Activated naive CD4-positive, alpha-beta T cell treated with Interleukin-2 at 50 U/mL for 16 hours (primary cell): ENCODE measurements at places on chromosomes 16 and 17.
A peak's percentile ranks its signal among the peaks of the same experiment; 100 is the strongest.

DNA sequence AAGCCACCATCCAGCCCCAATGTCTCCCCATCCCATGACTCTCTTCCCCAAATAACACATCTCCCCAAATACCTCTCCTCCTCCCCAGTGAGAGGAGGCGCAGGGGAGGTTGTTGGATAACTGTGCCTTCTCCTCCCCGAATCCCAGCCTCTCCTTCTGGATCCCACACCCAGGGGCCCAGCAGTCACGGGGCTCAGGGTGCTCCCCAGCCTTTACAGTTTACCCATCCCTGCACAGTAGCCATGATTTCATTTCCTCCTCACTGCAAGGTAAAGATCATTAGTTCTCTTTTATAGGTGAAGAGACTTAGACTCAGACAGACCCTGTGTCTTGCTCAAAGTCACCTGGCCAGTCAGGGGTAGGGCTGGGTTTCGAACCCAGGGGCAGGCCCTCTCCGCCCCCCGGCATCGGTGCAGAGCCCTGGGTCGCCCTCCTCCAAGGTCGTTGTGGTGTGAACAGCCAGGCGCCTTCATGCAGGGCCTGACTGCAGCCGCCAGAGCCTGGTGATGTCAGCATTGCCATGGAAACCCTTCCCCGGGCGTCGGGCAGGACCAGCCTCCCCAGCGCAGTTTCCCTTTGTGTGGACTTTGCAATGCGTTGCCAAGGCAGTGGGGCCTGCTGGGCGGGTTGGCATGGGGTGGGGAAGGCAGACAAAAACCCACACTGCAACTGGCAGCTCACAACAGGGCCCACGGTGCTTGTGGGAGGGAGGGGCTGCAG lies 53.3 kb upstream of the TOB1 start:
- peak; percentile 81 for DNase-seq

- DNase-seq: peak; percentile 94
These were observed 8.3 kb downstream of the HS3ST3B1 start for GRCh38 chr17:14308965-14309879.

- DNase-seq: no peak
These were observed 18.0 kb upstream of the CEP20 start for GRCh38 chr16:15906439-15906838.

- DNase-seq: no peak
These were observed 186.6 kb downstream of the SALL1 start for GRCh38 chr16:50964491-50964890.

GRCh38 chr16:47142486-47142820 lies 1.3 kb downstream of the NETO2 start:
- DNase-seq: no peak

DNA sequence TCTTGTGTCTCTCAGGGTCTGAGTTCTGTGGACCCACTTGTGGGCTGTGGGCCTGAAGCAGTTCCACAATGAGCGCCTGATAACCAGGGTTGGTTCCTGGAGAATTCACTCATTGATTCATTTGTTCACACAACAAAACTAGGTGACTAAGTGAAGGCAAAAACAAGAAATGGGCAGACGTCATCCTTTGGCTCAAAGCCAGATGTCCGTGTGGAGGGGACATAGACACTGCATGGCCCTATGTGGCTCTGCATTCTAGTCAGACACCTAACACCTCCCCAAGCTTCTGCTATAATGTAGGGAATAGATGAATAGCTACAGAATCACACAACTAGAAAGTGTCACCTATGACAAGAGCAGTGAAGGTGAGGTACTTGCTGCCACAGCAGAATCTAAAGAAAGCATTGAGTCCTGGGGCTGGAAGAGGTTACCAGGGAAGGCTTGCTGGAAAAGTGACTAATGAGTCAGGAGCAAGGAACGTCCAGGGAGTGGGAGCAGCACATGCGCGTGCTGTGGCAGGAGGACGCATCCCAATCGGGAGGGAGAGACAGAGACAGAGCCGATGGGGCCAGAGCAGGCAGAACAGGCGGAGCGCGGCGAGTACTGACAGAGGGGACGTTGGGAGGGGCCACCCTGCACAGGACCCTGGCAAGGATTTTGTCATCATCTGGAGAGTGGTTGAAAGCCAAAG lies 58.9 kb downstream of the CES1 start:
- DNase-seq: no peak
